ENCODE measurements at places on chromosomes 5 and 9. TPM values are rescaled to one million over a fixed set of nuclear protein-coding genes. Genes with fewer than 3 reads are reported as not detected.

The PCDHGB1 gene
- total RNA-seq = 2.8 TPM

The FBXL7 gene
- 23.9 TPM for total RNA-seq

The NR3C1 gene
- 12.6 TPM for total RNA-seq

The FREM1 gene
- total RNA-seq = not detected

The CKMT2 gene
- 0.16 TPM for total RNA-seq

The TAF9 gene
- total RNA-seq = 67.8 TPM
